ENCODE measurements at places on chromosomes 13 and 19.

DNA sequence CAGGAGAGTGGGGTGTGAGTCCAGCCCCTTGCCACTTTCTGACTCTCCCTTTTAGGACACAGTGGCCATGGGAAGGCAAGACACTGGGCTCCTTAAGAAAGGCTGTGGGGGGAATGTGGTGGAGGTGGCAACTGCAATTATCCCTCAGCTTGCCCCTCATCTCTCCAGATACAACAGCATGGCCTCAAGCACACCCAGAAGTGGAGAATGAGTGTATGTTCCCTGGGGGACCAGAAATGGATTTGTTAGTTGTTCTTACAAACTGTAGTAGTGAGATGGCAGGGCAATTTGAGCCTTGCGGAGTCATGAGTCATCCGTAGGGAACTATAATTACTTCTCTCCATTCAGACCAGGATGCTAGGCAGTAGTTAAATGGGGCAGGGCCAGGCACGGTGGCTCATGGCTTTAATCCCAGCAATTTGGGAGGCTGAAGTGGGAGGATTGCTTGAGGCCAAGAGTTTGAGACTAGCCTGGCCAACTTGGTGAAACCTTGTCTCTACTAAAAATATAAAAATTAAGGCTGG lies 25.6 kb upstream of the CXCL17 start:
- no peak for DNase-seq

DNA sequence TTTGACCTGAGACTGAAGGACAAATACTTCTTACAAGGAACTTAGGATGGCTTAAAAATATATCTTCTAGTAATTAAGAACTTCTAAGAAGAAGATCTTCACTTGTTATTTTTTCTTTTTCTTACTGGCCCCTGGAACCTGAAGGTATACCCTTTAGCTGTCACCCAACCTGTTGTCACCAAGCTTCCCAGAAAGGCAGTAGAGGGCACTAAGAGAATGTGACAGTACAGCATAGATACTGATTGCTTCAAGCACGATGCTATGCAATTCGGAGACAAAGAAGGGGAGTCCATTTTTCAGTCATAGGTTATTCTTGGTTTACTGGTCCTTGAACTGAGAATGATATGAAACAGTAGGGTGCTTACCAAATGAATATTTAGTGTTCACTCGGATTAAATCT lies 208.3 kb upstream of the PCDH9 start:
- DNase-seq, result no peak

GRCh38 chr13:111267784-111268183 lies 52.7 kb upstream of the TEX29 start:
- no peak for DNase-seq

DNA sequence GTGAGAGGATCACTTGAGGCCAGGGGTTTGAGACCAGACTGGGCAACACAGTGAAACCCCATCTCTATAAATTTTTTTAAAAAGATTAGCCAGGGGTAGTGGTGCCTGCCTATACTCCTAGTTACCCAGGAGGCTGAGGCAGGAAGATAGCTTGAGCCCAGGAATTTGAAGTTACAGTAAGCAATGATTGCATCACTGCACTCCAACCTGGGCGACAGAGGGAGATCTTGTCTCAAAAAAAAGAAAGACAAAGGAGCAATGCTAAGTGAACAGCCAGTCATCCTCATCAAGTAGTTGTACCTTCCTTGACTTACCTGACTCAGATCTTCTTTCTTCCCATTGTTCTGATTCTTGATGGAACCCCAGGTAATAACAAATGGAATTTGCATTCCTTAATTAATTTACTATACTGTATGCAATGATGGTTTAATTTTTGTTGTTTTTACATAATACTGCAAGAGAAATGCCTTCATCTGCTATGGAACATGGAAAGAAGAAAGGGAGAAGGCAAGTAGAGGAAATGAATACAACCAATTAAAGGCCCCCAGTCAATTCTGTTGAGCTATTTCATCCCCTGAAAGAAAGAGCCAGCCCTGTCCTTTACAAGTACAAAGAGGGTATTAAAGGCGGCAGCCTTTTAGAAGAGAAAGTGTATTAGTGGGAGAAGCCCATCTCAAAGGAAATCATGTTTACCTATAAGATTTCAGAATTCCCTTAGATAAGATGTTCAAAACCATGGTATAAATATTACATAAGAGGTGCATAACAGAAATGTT lies 316.7 kb downstream of the DIAPH3 start:
- DNase-seq, result no peak

DNA sequence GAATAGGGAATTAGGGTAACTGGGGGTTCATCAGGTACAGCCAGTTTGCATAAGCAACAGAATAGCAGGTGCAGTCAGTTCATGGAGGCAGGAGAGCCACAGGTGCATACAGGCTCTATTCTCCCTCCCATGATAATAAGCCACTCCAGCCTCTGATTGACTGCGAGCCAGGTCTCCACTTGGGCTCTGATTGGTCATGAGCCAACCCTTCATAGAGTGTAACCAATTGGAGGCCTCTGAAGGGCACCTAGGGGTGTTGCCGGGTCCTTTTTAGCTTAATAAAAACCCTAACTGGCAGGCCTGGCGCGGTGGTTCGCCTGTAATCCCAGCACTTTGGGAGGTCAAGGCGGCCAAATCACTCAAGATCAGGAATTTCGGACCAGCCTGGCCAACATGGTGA lies 8.7 kb upstream of the CKM start:
- DNase-seq, result no peak

- no peak for DNase-seq
These were observed 540 bp upstream of the USE1 start for GRCh38 chr19:17214508-17215126.

- no peak for DNase-seq
These were observed 3.9 kb upstream of the CD209 start for GRCh38 chr19:7751157-7751783.

GRCh38 chr13:61486496-61486895 lies 70.8 kb upstream of the PCDH20 start:
- no peak for DNase-seq

DNA sequence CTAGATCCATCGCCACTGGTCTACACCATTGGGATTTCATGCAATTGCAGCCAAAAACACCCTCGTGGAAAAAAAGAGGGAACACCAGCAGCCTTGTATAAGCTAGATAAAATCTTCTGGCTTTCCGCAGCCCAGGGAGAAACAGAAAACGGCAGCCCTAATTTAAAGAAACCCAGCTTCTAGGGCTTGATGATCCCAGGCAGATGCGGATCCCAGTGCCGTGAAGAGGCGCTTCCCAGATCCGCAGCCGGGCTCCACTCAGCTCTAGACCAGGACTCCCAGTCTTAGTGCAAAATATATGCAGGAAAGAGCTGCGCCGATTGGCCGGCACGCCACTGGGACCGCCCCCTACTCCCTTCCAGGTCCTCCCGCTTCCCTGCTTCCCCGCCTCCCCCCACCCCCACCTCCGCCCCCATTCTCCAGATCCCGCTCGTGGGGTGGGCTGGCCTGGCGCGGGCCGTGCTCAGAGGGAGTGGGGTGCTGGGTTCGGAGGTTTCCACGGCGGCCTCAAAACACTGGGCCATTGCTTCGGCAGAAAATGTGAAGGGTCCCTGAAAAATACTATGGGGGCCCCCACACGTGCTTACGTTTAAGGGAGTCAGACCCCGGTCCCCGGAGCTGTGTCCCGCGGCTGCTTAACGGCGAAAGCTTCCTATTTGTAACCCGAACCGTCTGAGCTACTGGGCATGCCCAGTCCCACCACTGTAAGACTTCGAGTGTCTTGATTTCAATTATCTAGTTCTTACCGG lies 63.1 kb downstream of the SERP2 start:
- DNase-seq, result peak; percentile 93

DNA sequence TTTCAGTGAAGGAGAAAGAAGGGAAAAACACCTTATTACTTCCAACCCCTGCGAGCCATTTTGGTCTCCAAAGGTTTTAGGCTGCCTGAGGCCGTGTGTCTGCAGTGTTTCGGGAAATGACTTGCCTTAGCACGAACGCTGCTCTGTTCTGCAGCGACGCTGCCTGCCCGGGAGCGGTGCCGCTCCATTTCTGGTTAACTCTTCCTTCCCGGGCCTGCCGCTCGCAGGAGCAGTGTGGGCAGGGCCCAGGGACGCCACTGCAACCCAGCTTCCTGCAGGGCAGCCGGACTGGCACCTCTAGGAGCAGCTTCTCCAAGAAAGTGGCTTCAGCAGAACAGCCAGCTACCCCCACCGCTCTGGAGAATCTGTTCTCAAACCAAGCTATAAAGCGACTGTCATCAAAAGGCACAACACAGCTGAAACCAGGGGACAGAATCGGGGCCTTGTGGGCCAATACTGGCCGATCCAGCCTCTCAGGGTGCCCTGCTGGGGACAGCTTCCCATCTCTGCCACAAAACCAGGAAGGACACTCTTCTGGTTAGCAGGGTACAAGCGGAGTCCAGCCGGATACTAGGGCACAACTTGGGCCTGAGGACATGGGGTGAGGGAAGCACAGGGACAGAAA lies 72.2 kb downstream of the KCTD15 start:
- DNase-seq, result no peak

DNA sequence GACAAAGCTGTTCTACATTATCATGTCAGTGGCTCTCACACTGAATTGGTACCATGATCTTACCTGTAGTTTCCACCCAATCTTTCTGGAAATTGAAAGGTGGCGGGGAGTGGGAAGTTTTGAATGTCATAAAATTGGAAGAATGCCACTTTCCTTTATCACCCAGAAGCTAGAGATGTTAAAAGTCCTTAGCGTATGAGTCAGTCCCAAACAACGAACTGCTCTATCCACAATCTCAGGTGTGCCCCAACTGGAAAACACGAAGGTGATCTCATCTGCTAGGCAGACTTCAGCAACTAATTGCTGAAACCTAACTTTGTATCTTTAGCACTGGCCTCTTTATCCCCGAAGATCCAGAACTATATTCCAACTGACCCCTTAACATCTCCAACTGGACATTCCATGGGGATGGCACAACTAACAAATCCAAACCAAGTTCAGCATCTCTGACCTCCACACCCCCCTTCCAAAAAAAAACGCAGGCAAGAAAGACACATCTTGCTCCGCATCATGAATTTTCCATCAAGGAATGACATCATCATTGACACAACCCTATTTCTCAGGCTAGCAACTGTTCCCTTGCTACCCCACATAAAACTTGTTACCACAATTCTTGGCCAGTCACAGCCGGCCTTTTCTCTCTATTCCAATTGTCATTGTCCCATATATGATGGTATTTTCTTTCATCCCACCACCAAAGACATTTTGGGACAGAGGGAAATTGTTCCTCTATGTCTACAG lies 175.4 kb downstream of the KLF12 start:
- no peak for DNase-seq
